ENCODE measurements at places on chromosomes 7 and 10.

DNA sequence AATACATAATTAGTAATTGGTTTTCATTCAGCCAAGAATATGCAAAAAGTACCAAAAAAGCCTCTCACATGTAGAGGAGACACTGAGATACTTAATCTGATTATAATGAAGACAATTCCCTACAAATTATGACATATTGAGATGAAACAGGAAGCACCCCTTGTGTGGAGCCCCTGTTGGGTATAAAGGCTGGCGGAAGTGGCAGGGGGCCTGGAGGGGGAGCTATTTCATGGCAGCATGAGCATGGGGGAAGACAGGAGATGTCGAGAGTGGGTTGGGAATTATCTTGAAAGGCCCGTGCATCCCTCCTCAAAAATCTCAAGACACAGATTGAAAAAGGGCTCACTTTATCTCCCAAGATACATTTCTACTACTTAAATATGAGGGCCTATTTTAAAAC lies 96.9 kb downstream of the PIP4K2A start:
- H3K36me3 ChIP-seq = peaks cover 18% of the 10 kb centered on the region
- peak overlapping the region; percentile 36 for H3K27ac ChIP-seq
- DNase-seq = no peak
- no peaks in the 10 kb centered on the region for H3K27me3 ChIP-seq

- no peak for DNase-seq
- peaks cover 4% of the 10 kb centered on the region for H3K4me1 ChIP-seq
- H3K27ac ChIP-seq = no peak overlapping the region
- no peaks in the 10 kb centered on the region for H3K27me3 ChIP-seq
- H3K36me3 ChIP-seq = peaks cover 33% of the 10 kb centered on the region
- H3K4me3 ChIP-seq = no peak overlapping the region
Measured at GRCh38 chr7:103094102-103094501, 19.2 kb downstream of the ARMC10 start.

- no peaks in the 10 kb centered on the region for H3K36me3 ChIP-seq
- no peak for DNase-seq
- H3K27me3 ChIP-seq = peaks cover 4% of the 10 kb centered on the region
- no peak overlapping the region for H3K27ac ChIP-seq
Measured at GRCh38 chr10:113071446-113071845, 121.4 kb downstream of the TCF7L2 start.

DNA sequence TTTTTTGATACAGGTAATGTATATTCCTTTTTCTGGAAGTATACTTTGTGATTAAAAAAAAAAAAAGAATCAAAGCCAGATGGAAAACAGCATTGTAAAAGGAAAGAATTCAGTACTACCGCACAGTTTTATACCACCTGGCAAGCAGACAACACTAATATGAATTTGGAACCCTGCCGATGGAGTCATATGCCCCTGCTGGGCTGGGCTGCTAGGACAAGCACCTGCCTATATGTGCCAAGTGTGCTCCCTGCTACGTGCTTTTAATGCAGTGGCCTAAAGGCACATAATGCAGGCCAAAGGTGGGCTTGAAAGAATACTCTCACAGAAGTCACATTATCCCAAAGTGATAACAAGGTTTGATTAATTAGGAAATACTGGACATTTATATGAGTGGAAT lies 29.8 kb upstream of the WAC start:
- H3K36me3 ChIP-seq = no peaks in the 10 kb centered on the region
- peaks cover 5% of the 10 kb centered on the region for H3K27me3 ChIP-seq
- no peak overlapping the region for H3K4me3 ChIP-seq
- DNase-seq = no peak
- H3K27ac ChIP-seq = no peak overlapping the region

- no peaks in the 10 kb centered on the region for H3K36me3 ChIP-seq
- no peak overlapping the region for H3K4me3 ChIP-seq
- H3K27me3 ChIP-seq = no peaks in the 10 kb centered on the region
- H3K27ac ChIP-seq = no peak overlapping the region
- no peak for DNase-seq
- H3K4me1 ChIP-seq = no peaks in the 10 kb centered on the region
Measured at GRCh38 chr10:130218936-130219335, 82.7 kb downstream of the GLRX3 start.

GRCh38 chr7:23470330-23471105 lies at the start of gene IGF2BP3:
Gene IGF2BP3, minus strand, starts transcription at chr7:23470491. Its CDS starts 381 bp downstream, at chr7:23470110.
- peak within 1 kb of the TSS; percentile 85 for H3K4me3 ChIP-seq
- H3K4me1 ChIP-seq = peaks cover 54% of the 10 kb centered on the region
- DNase-seq = peak; percentile 30
- H3K27me3 ChIP-seq = peaks cover 66% of the 10 kb centered on the region
- H3K36me3 ChIP-seq = peaks cover 4% of the 10 kb centered on the region

- no peak for DNase-seq
- H3K4me3 ChIP-seq = no peak overlapping the region
- peaks cover 2% of the 10 kb centered on the region for H3K27me3 ChIP-seq
- no peaks in the 10 kb centered on the region for H3K36me3 ChIP-seq
Measured at GRCh38 chr10:102960157-102960556, 42.1 kb downstream of the CNNM2 start.

GRCh38 chr10:29616542-29616941 lies 18.2 kb downstream of the SVIL start:
- H3K27ac ChIP-seq = no peak overlapping the region
- no peaks in the 10 kb centered on the region for H3K27me3 ChIP-seq
- H3K36me3 ChIP-seq = no peaks in the 10 kb centered on the region
- no peak for DNase-seq
- H3K4me3 ChIP-seq = no peak overlapping the region
- H3K4me1 ChIP-seq = no peaks in the 10 kb centered on the region

DNA sequence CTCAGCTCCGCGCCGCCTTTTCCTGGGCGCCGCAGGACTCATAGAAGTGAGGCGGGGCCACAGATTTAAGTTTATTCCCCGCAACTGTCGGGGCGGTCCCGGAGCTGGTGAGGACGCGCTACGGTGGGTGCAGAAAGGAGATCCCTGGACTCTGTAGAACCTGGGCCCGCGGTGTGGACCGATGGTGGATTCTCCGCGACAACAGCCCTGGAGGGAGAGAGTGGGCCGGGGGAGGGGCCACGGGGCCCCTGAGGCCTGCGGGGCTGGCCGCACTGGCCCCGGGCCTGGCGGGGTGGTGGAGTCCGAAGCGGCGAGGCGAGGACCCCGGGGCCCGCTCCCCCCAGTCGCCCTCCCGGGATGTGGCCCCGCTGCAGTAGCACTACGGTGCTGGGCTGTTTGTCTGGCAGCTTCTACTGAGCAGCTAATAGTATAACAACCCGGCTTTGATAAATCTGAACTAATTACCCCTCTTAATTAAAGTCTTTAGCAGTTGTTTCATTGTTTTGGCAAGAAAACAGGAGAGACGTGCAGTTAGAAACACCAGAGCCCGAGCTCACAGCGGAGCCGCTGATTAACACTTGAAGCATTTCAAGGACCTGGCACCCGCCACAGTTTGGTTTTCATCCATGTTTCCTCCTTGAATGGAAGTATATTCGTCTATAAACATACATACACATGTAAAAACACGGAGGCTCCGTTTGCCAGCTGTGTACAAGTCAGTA lies 4.2 kb downstream of the FEZF1 start:
- DNase-seq = no peak
- H3K4me3 ChIP-seq = no peak overlapping the region
- no peak overlapping the region for H3K27ac ChIP-seq
- H3K27me3 ChIP-seq = peaks cover 60% of the 10 kb centered on the region
- H3K36me3 ChIP-seq = no peaks in the 10 kb centered on the region

DNA sequence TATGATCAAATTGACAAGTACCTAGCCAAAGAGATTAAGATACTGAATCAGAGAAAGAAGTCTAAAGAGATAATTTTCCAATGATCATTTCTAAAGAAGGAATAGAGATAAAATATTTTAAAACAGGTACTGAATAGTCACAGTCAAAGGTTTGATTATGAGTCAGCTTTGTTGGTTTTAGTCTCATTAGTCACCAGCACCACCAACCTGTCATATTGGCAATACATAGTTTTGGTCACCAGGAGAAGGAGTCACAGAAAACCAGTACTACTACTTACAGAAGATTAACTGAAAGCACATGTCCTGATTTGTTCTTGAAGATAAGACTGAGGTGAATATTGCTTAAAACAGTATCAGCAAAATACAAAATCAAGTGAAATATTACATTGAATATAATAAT lies 34.6 kb downstream of the ZEB1 start:
- no peak for DNase-seq
- H3K27ac ChIP-seq = peak overlapping the region; percentile 85
- no peaks in the 10 kb centered on the region for H3K27me3 ChIP-seq
- H3K4me1 ChIP-seq = peaks cover 37% of the 10 kb centered on the region
- H3K4me3 ChIP-seq = no peak overlapping the region

GRCh38 chr10:129416956-129417765 lies 49.9 kb upstream of the MGMT start:
- no peak overlapping the region for H3K27ac ChIP-seq
- no peak overlapping the region for H3K4me3 ChIP-seq
- H3K4me1 ChIP-seq = no peaks in the 10 kb centered on the region
- H3K36me3 ChIP-seq = no peaks in the 10 kb centered on the region

DNA sequence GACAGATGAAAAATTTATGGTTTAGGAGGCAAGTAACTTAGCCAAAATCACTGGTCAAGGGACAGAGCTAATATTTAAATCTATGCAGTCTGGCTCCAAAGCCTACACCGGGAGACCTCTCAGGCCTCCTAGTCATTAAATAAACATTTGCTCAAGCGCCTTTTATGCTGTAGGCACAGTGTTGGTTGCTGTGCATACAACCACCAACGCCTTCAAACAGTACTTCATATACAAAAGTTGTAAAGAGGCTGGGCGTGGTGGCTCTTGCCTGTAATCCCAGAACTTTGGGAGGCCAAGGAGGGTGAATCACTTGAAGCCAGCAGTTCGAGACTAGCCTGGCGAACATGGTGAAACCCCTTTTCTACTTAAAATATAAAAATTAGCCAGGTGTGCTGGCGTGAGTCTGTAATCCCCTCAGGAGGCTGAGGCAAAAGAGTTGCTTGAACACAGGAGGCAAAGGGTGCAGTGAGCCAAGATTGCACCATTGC lies 159.8 kb downstream of the MAGI2 start:
- no peaks in the 10 kb centered on the region for H3K27me3 ChIP-seq
- no peaks in the 10 kb centered on the region for H3K4me1 ChIP-seq
- no peak overlapping the region for H3K4me3 ChIP-seq
- no peak for DNase-seq
- H3K36me3 ChIP-seq = no peaks in the 10 kb centered on the region

GRCh38 chr7:50336894-50337703 lies 32.6 kb downstream of the IKZF1 start:
- H3K4me3 ChIP-seq = no peak overlapping the region
- peaks cover 25% of the 10 kb centered on the region for H3K36me3 ChIP-seq
- no peak for DNase-seq
- peaks cover 33% of the 10 kb centered on the region for H3K4me1 ChIP-seq

GRCh38 chr7:31029251-31030042 lies 22.7 kb upstream of the ADCYAP1R1 start:
- no peak overlapping the region for H3K27ac ChIP-seq
- no peaks in the 10 kb centered on the region for H3K36me3 ChIP-seq
- peaks cover 1% of the 10 kb centered on the region for H3K27me3 ChIP-seq
- DNase-seq = no peak
- no peak overlapping the region for H3K4me3 ChIP-seq

DNA sequence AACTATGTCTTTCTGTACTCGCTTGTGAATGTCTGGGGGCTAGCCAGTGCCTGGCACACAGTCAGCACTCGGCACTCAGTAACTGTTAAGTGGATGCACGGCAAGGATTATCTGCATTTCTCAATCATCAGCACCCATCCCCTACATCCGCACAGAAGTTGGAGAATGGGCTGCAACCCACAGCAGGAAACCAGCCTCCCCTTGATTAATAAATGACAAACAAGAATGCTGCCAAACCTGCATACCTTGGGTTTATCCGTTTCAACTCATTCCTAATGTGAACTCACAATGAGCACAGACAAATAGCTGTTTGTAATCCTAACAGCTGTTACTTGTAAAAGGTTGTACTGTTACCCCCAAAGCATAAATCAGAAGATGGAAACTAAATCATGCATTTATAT lies 28.9 kb downstream of the PPP1R3C start:
- no peaks in the 10 kb centered on the region for H3K4me1 ChIP-seq
- H3K4me3 ChIP-seq = no peak overlapping the region
- H3K27me3 ChIP-seq = no peaks in the 10 kb centered on the region
- no peaks in the 10 kb centered on the region for H3K36me3 ChIP-seq
- no peak for DNase-seq

GRCh38 chr10:8874972-8875371 lies 820.5 kb downstream of the GATA3 start:
- no peaks in the 10 kb centered on the region for H3K27me3 ChIP-seq
- H3K4me1 ChIP-seq = no peaks in the 10 kb centered on the region
- no peak for DNase-seq

DNA sequence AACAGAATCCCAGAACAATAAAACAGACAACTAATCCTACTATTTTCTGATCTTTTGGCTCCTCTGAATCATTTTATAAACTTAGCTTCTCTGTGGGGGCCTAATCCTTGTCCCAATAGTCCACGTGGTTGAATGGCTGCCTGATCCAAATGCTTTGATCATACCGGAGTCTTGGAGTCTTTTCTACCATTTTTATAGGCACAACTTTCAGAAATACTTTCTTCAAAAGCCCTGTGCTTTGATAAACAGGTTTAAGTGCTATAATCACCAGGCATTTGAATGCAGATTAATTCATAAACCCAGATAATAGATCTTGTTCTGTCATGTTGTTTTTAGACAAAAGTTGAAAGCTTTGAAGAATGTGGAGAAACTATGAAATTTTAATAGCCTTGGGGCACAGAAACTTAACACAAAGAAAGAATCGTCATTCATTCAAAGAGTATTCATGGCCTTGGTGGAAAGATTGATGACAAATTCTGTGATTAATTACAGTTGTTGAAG lies 163.7 kb downstream of the AHR start:
- H3K36me3 ChIP-seq = no peaks in the 10 kb centered on the region
- DNase-seq = no peak
- no peak overlapping the region for H3K27ac ChIP-seq

- no peak overlapping the region for H3K4me3 ChIP-seq
- no peak overlapping the region for H3K27ac ChIP-seq
- H3K27me3 ChIP-seq = no peaks in the 10 kb centered on the region
Measured at GRCh38 chr10:2201534-2202099, 464.3 kb upstream of the ADARB2 start.

DNA sequence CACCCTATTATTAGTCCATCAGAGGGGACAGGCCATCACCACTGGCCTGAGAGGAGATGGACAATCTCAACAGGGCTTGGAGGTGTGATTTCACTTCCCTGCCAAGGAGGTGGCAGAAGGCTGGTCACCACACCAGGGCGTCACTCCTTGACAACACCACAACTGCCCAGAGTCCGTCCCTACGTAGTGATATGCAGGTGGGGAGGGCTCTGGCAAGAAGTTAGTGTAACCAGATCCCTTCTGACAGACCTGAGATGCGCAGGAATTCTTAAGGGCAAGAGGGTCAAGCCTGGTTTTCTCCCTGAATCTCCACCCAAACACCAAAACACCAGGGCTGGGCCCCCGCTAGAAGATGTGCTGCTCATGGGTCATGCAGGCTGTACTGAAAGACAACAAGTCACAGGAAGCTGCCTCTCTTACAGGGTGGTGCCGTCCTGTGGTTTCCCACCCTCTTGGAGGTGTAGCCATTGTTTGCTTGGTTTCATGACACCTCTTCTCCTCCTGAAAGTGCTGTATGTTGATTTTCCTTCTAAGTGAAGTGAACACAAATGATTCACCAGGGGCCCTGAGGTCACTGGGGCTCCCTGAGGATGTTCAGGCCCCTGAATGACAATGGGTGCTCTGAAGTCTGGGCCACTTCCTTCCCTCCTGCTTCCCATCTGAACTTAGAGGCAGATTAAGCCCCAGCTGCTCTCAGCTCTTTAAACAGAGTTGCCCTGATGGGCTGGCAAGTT lies 27.1 kb downstream of the ATXN7L1 start:
- peaks cover 16% of the 10 kb centered on the region for H3K36me3 ChIP-seq
- peak; percentile 70 for DNase-seq
- peaks cover 59% of the 10 kb centered on the region for H3K4me1 ChIP-seq
- H3K27me3 ChIP-seq = peaks cover under 1% of the 10 kb centered on the region

Data from activated T-helper 1 cell treated with anti-CD3 and anti-CD28 coated beads, Interleukin-12 subunit alpha, Interleukin-12 subunit beta, Interleukin-2, Interleukin-4 antibody, amounts not matched to agents 30 ng/mL and 10 ng/mL and 1 ng/mL, durations not matched to agents 14 hours and 24 hours and 36 hours (primary cell).